ENCODE measurements at places on chromosomes 6 and 20.

- DNase-seq, result no peak
Measured at GRCh38 chr6:124830506-124830905, 131.7 kb upstream of the RNF217 start.

DNA sequence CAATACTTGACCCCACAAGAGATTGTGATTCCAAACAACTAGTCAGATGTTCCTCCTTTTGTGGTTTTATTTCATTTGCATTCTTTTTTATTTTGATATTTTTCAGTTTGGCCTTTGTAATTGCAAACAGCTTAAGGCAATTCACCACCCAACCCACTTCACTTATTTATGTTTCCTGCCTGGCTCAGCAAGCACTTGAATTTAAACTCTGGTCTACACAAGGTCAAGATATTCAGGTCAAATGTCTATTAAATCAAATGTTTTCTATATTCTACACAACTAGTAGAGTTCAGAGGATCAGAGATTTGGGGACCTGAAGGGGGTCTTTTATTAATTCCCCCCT, 100.1 kb downstream of the SGK1 start:
- no peak for DNase-seq

GRCh38 chr6:85114581-85114935, 335.3 kb upstream of the NT5E start:
- DNase-seq, result no peak

GRCh38 chr20:24977797-24978196, 14.8 kb downstream of the APMAP start:
- DNase-seq, result no peak

DNA sequence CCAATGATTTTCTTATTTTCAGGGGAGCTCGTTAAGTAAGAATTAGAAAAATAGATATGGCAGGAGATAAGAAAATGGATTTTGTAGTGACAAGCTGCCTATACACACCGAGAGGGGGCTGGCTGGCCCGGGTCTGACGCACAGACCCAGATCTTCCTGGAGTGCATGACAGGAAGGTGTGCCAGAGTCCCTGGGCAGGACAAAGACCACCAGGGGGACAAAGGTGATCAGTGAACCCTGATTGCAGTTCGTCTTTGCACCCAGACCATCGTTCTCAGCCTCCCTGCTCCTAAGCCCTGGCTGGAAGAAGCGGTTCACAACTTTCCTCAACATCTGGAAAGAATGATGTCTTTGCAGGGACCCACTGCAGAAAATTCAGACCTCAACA, 24.3 kb downstream of the CDH22 start:
- no peak for DNase-seq

DNA sequence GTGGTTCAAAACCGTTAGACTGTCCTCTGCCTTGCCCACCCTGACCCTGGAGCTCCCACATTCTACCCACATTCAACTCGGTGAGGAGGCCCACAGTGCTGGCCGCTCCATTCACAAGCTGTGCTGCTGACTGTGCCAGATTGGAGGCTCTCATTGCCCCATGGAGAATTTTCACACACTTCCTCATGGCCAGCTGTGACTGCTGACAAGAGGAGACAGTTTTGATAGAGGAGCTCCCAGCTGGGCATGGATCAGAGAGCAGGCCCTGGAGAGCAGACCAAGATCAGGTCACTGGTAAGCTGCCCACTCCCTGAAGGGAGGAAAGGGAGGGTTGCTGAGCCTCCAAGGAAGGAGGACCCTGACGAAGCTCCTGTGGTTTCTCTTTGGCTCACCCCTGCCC, 246.1 kb upstream of the RIN2 start:
- no peak for DNase-seq

DNA sequence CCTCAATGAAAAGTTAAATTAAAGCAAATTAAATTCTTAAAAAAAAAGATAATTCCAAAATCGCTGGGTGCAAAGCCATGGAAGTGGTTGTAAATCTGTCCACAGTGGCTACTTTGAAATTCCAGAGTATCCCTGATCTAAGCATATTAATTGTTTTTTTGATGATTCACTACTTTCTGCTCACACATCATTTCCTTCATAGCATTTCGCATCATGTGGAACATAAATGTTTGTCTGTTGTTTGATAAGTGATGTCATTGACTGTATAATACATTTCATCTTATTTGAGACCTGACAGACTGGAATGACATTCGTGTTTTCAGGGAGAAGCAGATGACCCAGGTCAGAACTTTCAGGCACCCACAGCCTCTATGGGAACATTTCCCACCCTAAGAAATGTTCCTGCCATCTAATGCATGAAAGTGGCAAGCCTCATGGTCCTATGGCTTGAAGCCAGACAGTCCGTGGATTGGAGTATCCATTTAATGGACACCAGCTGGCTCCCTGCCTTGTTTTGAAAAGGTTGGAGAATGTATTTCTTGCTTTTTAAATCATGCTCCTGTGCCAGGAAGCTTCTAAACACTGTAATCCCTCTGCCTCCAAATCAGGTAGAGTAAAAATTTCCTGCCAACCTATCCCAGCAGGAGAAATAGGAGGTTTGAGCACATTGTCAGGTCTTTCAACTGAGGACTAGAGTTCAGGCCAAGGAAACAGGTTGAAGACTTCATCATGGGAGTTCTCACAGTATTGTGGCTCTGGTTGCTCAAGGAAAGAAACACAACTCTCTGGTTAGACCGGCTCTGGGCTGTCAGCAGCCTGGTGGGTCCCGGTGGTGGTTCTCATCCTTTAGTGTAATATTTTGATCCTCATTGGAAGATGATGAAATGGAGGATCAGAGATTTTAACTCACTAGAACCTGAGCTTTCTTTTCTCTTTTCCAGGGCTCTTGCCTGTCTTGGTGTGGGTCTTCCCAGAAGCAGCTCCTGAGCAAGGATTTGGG, 157.9 kb downstream of the SLC24A3 start:
- DNase-seq, result no peak

All from activated CD4-positive, alpha-beta T cell treated with anti-CD3 and anti-CD28 coated beads, Interleukin-10, Interleukin-2, amounts not matched to agents 100 ng/mL and 50 ng/mL, durations not matched to agents 16 hours and 8 hours (primary cell).